ENCODE measurements at places on chromosomes 1 and 21.

DNA sequence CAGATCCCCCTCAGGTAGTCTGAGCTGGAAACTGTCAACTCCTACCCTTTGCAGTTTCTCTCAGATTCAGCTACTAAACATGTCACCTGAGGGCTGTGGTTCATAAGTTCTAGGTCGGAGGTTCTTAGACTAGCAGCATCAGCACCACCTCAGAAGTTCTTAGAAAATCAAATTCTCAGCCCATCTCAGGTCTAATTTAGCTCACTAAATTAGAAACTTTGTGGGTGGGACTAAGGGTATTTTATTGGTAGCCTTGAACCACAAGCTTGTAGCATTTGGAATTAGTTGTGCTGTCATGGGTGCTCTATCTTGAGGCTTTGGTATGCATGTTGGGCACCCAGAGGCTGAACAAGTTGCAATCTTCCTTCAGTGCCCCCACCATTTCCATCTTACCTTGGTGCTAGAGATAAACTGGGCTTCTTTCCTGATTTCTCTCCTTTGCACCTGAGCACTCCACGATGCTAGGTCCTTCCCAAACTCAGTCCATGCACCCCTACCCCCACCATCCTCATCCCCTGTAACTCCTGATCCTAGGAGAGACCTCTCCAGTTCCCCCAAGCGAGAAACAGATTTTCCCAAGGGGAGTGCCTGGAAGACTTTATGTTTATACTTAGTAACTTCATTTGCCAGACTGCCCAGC lies 54.2 kb downstream of the S1PR1 start:
- no peak for DNase-seq

GRCh38 chr1:208129060-208129459 lies 115.1 kb downstream of the PLXNA2 start:
- no peak for DNase-seq

- no peak for DNase-seq
Measured at GRCh38 chr1:172005856-172006255, 164.6 kb downstream of the DNM3 start.

DNA sequence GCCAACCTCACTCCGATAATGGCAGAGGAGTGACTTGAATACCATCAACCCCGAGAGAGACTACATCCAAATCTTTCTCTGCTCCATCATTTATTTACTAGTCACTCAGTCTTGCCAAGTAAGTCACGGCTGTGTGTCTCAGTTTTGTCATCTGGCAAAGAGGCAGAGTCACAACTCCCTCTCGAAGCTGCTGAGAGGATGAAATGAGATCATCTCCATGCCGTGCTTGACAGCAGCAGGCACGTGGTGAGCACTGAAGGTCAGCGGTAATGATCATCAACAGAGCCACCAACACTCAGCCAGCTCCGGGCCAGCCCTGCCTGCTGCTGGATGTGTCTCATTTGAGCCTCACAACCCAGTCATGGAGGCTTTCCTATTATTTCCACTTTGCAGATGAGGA lies 19.9 kb downstream of the ALDH4A1 start:
- no peak for DNase-seq

DNA sequence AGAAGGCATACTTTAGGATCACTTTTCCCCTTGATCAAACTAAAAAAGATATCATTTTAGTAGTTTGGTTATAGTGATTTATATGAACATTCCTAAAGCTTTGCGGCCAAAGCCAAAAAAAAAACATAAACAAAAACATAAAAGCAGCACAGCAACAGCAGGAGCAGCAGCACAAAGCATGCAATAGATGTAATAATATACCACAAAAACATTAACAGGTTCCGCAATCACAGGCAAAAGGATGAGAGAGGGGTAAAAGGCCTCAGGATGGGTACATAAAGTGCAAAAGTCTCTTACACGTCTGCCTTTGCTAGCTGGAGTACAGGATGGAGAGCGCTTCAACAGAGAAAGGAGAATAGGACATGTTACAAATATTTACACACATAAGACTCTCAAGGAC lies 119.0 kb downstream of the COQ8A start:
- DNase-seq, result no peak

DNA sequence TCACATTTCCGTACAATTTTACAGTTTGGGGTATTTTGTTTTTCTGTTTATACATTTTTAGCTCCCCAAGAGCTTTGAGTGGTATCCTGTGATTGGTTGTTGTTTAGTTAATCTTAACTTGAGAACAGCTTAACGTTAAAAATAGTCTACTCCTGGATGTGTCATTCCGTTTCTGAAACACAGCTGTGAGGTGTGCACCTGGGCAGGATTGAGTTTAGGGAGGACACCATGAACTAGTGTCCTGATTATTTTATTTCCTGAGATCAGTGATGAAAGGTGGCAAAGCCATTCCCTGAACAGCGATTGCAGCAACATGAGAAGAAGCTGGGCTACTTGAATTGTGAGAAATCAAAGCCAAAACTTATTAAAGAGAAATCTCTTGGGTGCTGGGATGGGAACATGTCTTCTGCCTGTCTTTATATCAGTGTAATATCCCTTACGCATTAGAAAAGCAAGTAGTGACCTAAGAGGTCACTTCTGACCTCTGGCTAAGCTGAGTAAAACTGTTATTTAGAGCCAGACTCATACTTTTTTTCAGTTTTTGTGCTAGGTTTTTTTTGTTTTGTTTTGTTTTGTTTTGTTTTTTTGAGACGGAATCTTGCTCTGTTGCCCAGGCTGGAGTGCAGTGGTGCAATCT lies 43.4 kb downstream of the ZBTB40 start:
- no peak for DNase-seq

DNA sequence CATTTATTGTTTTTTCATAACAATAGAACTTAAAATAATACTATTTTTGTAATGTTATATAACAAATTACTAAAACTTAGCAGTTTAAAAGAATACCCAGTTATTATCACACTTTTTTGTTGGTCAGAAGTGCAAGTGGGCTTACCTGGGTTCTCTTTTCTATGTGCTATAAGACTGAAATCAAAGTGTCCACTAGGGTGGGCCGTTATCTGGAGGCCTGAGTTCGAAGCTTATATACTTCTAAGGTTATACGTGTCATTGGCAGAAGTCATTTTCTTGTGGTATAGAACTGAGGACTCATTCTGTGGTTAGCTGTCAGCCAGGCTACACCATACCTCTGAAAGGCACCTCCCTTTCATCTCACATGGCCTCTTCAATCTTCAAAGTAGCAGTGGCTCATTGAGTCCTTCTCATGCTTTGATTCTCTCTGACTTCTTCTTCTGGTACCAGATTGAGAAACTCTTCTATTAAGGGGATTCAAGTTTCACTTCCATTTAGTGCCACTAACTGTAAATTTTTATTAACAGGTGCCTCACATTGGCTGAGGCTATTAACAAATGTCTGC lies 414.3 kb downstream of the AMY1C start:
- DNase-seq, result no peak

- DNase-seq, result no peak
Measured at GRCh38 chr1:31507676-31508530, 68.4 kb upstream of the TINAGL1 start.

- DNase-seq, result no peak
Measured at GRCh38 chr1:200749090-200749489, 10.4 kb downstream of the CAMSAP2 start.

DNA sequence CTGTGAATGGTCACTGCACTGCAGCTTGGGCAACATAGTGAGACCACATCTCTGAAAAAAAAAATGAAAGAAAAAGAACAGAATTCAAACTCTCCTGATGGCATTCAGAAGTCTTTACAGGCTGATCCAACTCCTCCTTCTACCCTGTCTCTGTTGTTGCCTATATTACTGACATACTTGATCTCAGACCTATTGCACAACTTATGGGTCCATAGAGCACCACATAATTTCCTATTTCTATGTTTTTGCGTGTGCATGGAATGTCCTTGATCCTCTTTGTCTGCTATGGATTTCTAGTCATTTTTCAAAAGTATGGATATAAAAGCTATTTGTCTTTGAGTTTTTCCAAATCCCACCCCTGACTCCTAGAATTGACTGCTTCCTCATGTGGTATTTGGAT lies 22.4 kb upstream of the CYP2J2 start:
- no peak for DNase-seq

Measured in ureter (tissue), 1 donor.